ENCODE measurements at places on chromosomes 3 and 15.

GRCh38 chr3:28317438-28318022 lies 31.0 kb upstream of the ZCWPW2 start:
- peak; percentile 19 for DNase-seq

GRCh38 chr15:88383354-88383753 lies 83.8 kb downstream of the MRPL46 start:
- DNase-seq: no peak

DNA sequence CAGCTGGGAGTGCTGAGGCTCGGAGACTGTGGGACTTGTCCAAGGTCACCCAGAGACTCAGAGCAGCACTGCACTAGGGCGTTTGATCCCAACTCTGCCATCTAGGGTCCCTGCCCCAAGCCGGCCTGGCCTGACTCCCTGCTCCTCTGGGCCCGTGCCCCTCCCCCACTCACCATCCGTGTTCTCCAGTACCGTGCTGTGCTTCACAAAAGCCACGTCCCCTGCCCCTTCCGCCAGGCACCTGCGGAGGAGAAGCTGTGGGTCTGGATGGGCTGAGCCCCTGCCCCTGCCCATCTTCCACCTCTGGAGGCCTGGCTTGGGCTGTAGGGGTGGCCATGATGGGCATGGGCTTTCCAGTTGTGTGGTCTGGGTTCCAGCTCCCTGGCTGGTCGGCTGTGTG lies 8.4 kb downstream of the MELTF start:
- DNase-seq: no peak

DNA sequence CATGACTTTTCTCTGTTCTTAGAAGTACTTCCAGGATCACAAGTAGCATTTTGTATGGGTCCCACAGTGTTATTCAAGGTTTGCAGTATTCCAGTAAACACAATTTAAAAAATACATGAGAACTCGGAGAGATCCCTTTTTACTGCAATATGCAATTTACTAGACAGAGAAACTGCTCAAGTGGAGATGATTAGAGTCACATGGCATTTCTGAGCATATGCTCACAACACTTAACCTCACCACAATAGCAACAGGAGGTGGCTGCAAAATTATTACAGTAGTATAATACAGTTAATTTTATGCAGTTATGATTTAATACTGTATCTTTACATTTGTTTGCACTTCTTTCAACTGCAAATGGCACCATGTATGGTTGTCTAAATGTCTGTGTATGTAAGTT lies 87.5 kb downstream of the PIK3CB start:
- DNase-seq: no peak

DNA sequence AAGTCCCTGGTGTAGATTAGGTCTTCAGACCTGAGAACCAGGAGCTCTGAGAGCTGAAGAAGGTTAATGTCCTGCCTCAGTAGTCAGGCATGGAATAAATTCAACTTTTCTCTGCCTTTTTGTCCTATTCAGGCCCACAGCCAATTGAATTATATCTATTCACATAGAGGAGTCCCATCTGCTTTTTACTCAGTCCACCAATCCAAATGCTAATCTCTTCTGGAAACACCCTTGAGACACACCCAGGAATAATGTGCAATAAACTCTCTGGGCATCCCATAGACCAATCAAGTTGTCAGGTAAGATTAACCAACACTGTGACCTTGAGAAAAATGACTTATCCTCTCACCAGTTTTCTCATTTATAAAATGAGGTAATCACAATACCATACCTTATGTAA lies 129.4 kb downstream of the MEX3B start:
- no peak for DNase-seq

- DNase-seq: no peak
Observed at GRCh38 chr15:77023576-77024272, 28.8 kb downstream of the PSTPIP1 start.

GRCh38 chr15:35243758-35244157 lies 158.7 kb upstream of the NANOGP8 start:
- no peak for DNase-seq

DNA sequence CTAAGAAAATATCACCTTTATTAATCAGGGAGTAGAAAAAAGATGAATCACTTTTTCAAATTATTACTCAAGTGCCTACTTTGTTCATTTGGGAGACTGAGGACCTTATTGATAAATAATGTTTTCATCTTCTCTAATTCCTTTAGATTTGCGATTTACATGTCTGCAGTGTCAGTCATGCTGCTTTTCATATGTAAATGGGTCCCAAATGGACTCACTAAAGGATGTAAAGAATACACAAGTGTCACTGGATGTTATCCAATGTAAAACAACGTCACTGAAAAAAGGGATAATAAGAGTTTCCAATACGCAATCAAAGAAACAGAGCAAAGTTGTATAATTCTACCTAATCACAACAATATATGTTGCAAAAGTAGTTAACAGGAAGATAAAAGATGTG lies 84.9 kb downstream of the TFDP2 start:
- no peak for DNase-seq

DNA sequence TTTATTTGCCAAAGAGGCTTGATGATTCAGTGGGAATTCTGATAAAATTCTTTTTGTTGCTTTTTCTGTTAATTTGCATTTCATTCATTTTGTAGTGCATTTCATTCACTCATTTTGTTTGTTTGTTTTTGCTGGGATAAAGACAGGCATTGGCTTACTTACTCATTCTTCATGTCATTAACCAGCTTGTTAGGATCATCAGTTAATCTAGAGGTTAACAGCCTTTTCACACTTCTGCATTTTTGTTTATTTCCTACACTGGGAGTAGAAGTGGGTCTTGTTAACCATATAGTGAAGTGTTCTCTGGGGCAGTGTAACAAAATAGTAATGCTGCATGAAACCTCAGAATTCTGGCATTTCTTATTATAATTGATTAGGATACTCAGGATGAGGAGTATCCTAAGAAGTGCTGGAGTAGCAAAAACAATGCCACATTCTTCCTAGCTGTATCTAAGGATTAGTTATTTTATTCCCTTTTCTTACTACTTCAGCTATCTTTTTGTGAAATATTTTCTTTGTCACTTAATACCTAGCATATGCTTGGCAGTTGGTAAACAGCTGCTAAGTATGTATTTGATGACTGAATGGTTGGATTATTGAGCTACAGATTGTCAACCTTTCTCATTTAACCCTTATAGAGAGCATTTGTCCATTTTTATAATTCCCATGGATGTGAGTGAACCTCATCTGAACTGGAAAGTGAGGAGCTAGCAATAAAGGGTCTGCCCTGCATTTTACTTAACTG lies 135.7 kb upstream of the LRRFIP2 start:
- no peak for DNase-seq

DNA sequence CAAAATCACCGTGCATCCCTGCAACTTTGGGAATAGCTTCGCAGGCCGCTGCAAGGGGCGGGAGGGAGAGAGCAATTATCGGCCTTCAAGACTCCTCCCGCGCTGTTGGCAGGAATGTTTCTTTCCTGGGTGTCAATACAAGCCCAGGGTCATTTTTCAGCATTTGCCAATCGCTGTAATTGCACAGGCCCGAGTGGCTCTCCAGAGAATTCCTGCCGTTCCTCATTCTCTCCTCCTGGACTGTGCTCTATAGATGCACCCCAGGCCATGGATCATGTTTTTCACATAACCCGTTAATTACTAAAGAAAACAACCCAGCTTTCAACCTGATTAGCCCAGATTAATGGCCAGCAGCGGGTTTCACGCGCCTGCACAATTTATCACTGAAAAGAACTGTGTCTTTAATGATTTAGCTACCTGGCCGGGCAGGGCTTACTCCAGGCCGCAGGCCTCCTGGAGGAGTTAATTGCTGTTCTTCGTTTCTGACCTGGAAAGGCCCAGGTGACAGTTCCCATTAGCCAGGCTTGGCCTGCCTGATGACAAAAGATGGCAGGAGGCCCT lies 144.3 kb downstream of the OPA1 start:
- no peak for DNase-seq

GRCh38 chr3:50971487-50971924 lies 296.8 kb downstream of the DOCK3 start:
- peak; percentile 75 for DNase-seq

DNA sequence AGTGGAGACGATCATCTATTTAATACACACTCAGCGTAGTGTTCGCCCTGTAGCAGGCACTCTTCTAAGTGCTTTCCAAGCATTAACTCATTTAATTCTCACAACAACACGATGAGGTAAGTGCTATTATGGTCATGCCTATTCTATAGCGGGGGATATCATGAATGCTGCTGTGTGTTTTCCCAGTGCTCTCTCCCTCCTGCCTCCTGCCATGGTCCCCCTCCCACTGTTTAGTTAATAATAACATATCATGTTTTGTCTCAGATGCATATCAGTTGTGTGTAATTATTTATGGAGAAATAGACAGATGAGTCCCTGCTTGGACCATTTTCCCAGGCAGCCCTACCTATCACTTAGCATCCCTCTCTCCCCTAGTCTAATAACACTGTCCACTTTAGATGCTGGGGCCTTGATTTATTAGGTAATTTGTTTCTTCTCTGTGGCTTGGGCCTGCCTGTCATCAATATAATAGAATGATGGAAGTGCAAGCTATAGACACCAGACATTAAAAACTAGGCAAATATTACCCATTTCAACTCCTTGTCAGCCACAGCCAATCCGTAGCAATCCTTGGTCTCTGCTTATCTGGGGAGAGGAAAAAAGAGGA lies 122.9 kb upstream of the TLE3 start:
- no peak for DNase-seq

DNA sequence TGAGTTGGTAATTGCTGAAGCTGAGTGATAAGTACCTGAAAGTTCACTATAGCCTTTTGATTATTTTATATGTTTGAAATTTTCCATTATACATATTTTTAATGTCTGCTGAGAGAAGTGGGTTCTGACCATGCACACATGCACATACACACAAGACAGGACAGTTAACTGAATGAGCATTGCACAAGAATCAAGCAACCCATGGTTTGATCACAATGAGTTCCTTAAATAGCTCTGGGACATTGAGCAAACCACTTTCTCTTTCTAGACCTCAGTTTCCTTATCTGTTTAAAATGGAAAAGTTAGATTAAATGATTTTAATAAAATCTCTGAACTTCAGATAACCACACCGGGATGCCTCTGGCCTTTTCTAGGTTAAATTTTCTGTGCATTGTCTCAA lies 26.7 kb downstream of the SNTN start:
- no peak for DNase-seq

GRCh38 chr3:184741798-184742675 lies 30.2 kb upstream of the MAGEF1 start:
- no peak for DNase-seq

DNA sequence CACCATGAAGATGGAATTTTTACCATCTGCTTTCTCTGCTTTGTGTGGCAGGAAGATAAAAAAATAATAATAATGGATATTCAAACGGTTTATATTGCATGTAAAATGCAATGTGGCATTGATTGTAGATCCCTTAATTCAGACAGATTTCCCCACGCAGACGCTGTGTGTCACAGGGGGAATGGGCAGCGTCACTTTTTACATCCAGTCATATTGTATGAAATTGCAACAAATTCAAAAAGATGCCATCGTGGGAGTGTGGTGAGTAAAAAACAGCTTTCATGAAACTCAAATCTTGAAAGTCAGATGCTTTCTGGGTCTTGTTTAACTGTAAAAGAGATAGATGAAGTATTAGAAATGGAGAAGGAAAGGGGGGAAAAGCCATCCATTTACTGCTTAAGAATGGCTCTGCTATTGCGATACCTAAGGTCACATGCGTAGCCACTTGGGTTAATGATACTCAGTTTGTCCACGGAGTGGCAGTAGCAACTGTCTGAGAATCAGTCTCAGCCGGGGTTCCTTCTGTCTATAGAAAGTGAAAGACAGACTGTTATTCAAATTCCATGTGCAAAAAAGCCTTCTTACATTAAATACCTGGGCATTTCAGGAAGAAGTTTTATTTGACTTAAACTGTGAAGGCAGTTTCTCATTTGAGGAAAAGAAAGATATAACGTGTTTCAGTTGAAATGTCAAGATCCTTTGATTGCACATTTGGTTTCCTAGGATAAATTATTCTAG lies 28.5 kb downstream of the BTD start:
- peak; percentile 72 for DNase-seq

DNA sequence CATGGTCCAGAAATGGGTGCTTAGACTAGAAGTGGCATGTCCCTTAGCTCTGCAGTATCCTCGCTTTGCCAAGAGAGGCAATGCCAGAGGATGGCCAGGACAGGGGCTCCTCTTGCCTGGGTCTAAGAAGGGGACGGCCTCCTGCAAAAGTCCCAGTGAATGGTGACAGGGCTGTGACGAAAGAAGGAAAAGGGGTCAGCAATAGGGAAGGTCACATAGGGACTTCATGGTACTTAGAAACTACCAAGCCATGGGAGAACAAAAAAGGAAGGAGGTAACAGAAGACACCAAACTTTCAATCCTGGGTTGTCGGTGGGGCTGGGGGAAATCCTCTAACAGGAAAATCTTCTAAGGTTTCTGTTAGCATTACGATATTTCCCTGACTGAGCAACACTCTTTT lies 36.2 kb upstream of the ATOSA start:
- no peak for DNase-seq

- DNase-seq: no peak
Observed at GRCh38 chr3:119647171-119647570, 13.2 kb downstream of the POPDC2 start.

DNA sequence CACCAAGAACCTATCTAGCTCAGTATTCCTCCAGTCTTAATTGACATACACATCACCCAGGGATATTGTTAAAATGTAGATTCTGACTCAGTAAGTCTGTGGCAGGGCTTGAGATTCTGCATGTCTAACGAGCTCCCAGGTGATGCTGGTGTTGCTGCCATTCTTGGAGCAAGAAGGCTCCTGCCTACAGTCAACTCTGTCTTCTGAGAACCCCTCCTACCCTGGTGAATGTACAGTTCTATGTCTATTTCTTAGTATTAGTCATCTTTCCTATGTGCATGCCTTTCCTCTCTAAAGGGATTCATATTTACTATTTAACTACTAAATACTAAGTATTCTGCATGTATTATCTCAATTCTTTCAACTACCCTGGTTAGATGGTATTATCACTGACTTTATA lies 268.7 kb downstream of the EDEM1 start:
- no peak for DNase-seq
